ENCODE measurements at places on chromosomes 1 and 21.
A peak's percentile ranks its signal among the peaks of the same experiment; 100 is the strongest.

GRCh38 chr1:101166583-101167120 is 70.2 kb upstream of the S1PR1 start:
- no peak for DNase-seq

DNA sequence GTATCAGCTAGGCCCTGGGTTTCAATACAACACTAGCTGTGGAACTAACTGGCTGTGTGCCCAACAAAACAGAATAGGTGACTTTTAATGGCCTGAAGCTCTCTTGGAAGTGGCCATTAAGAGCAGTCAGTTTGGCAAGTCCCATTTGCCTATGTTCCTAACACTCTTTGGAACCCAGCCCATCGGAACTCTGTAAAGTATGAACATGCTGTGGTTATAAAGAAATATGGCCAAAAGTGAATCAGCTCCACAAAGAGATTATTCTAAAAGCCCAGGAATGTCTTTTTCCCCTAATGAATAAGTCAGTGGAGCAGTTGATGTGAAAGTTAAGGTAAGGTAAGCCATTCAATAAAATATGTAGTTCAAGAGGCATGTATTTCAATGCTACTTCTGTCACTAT is 223.7 kb upstream of the ADAMTS5 start:
- no peak for DNase-seq

DNA sequence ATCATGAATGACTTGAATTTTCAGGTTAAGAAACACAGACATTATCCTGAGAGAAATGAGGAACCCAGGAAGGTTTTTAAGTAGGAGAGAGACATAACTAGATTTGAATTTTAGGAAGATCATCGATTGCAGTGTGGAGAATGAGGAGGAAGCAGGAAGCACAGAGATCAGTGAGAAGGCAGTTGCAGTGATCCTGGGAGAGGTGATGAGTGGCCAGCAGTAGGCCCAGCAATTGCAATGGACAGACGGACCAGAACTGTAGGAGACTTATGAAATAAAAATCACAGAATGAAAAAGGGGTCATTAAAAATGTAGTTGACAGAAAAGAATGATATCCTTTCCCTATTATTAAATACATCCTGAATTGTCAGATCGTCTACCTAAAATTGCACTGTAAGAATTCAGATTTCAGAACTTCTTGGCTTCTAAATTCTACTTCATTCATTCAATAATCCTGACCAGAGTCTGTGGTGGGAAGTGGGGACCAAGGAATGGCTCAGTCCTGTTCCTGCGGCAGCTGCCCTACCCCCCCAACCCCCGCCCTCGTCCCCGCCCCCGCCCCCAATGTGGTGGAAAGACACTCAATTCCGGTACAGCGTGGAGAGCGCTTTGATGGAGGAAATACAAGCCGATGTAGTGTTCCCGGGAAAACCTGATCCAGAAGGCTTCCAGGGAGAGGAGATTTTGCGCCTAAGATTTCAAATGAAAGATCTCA is 35.1 kb downstream of the SLC2A1 start:
- DNase-seq = no peak

GRCh38 chr21:44407493-44407892 is 47.8 kb upstream of the LRRC3 start:
- no peak for DNase-seq

DNA sequence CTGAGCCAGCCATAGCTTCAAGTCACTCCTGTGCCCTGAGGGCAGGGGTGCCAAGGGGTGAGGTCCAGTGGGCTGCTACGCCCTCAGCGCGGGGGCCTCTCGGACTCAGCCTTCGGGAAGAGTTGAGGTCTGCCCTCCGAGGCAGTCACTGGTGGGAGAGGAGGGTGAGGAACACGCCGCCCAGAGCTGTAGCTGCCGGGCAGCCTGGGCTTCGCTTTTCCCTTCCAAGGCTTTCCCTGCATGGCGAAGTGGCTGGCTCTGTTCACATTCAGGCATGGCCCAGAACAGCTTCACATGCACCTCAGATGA is 43.0 kb upstream of the C1orf174 start:
- no peak for DNase-seq

DNA sequence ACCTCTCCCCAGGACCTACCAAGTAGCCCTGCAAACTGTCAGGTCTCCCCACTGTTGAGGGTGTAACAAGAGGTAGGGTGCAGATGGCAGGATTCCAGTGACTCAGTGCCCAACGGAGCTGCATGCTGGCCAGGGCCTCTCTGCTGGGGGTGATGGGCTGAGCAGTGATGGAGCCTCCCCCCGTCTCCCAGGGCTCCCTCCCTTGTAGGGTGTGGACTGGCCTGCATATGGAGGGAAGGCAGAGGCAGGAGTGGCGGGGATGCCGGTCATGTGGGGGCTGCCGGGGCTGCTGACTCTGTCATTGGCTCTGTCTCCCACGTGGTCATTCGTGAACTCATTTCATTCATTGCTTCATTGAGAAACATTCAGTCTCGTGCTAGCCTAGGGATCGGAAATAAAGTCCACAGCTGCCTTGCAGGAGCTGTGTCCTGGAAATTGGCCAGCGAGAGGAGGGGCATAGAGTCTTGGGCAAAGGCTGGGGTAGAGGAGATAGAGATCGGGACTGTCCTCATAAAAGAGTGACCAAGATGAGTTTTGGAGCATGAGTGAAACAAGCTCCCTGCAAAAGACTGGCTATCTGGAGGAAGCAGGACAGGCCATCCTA is 22.9 kb upstream of the DISP3 start:
- no peak for DNase-seq

DNA sequence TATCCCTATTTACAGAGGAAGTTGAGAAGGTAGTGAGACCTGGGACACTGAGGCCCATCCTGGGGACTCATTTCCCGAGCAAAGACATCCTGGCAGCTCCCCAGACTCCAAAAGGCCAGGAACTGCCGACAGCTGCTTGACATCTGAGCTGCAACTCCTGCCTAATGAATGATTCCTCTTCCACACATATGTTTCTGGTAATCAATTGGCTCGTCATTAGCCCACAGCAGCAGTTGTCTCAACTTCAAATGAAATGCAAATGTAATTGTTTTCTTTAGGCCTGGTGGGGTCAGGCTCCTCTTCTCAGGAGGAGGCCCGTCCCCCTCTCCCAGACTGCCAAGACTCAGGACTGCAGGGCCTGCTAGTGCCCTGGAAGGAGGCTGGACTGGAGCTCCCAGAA is 61.8 kb upstream of the DISP3 start:
- DNase-seq = no peak

- no peak for DNase-seq
Observed at GRCh38 chr1:64010316-64010715, 193.1 kb upstream of the UBE2U start.

DNA sequence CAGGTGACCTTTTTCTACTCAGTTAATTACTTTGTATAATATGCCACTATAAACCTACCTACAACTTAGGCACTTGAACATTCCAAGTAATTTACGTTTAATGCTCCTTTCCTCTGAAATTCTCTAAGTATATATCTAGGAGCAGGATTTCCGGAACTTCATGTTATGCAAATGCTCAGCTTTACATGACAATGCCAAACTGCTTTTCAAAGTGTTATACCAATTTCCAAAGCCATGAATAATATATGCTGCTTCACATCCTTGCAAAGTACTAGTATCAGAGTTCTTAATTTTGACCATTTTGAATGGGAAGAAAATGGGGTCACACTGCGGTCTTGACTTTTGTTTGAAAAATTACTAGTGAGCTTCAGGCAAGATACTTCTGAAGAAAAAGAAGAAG is 5.8 kb upstream of the XCL1 start:
- no peak for DNase-seq

DNA sequence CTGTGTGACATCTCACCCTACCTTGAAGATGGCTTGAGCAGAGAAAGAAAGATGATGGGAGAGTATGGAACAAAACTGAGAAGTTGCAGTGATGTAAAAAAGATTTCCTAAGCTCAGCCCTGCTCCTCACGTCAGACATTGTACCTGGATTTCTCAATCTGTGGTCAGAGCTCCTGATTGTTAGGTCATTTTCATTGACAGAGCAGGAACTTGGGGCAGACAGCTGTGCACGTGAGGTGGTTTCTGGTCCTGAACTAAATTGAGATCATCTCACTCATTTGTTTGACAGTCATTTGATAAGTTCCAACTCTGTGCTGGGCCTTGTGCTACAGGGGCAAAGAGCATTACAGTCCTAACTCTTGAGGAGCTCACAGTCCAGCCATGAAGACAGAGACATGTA is 10.2 kb downstream of the TRAF3IP3 start:
- DNase-seq = no peak

DNA sequence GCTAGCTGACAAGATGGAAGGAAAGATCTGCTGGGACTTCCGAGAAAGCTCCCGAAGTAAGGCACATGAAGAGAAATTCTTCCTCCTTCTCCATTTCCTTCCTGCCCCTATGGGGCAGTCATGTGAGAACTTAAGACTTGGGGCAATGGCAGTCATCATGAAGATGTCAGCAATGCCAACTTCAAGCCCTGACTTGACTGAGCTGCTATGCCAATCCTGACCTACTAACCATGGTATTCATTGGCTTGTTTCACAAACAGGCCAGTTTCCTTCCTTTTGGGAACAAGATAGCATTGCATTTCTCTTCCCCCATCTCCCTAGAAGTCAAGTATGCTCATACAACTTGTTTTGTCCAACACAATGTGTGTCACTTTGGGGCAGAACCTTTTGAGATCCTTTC is 25.5 kb downstream of the GRIK1 start:
- no peak for DNase-seq

GRCh38 chr1:224747578-224747977 is 131.5 kb downstream of the CNIH3 start:
- DNase-seq = no peak

GRCh38 chr1:211132721-211133392 is 1.1 kb downstream of the KCNH1 start:
- no peak for DNase-seq

DNA sequence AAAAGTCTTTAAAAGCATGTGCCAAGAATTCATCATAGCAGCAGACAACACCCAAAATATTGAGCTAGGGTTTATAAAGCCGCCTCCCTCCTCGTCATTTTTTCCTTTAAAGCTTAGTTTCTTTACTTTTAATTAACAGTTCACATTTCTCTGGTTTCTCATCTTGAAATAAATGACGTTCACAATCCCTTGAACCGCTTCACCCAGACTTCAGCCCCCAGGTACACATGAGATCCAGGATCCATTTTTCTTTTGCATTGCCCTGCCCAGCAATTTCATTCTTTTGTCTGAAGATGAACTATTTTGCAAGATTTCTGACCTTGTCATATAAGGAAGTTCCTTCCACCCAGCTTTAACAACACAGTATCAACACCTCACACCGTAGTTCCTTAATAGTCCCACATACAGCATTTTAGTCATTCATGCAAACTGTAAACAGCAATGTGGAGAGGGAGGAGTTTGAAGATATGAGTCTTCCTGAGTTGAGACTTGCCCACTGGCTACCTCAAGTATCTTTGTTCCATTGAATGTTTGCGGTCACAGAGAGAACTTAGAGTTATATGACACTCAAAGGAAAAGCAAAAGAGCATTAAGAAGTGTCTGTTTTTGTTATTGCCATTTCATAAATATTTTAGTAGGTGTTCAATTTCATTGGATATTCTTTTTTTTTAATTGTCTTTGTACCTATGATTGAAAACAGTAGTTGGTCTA is 35.3 kb upstream of the CACYBP start:
- DNase-seq = no peak

GRCh38 chr1:56135069-56135863 is 444.1 kb downstream of the PLPP3 start:
- no peak for DNase-seq

GRCh38 chr1:230849451-230850224 is 18.7 kb downstream of the C1orf198 start:
- peak; percentile 85 for DNase-seq

- DNase-seq = no peak
Observed at GRCh38 chr21:32612999-32613337, 791 bp upstream of the CFAP298 start.

DNA sequence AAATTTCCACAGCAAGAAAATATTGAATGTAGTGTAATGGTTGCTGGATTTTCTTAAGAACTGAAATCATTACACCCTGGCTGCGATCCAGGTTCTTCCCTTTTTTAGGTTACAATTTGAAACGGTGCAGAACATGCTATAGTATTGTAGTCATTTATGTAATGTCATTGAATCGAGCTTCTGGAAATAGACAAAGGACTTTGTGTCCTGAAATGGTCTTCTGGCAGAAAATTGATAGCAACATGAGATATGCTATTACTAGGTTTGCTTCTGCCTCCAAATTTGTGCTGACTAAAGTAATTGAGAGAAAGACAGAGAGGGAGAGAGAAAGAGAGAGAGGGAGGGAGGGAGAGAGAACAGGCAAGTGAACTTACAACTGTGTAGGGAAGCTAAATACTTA is 146.2 kb upstream of the NFIA start:
- no peak for DNase-seq

GRCh38 chr1:174152427-174152826 is 6.9 kb upstream of the RABGAP1L start:
- DNase-seq = no peak

- DNase-seq = no peak
Observed at GRCh38 chr21:34691390-34692032, 22.7 kb downstream of the CLIC6 start.

DNA sequence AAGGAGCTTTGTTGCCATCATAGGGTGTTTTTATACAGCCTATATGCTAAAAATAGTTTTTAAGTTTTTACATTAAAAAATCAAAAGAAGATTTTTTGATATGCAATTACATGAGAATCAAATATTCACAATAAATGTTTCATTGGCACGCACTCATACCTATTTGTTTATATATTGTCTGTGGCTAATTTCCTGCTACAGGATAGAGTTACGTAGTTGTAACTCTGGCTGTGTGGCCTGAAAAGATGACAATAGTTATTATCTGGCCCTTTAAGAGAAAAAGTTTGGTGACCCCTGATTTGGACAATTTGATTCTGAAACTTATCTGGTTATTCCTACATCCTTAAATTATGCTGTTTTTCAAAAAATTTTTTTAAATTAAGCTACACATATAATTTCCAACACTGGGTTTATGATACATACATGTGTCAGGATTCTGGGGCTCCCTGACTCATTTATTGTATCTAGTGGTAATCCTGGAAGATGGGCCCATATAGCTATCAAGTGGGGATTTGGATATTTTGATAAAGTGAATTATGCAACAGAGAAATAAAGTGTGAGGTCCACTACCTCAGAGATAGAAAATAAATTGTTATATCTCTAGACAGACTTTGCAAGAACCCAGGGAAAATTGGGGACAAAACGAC is 370.2 kb upstream of the LYPLAL1 start:
- DNase-seq = no peak

- peak; percentile 50 for DNase-seq
Observed at GRCh38 chr21:43585924-43586413, 73.3 kb downstream of the HSF2BP start.

DNA sequence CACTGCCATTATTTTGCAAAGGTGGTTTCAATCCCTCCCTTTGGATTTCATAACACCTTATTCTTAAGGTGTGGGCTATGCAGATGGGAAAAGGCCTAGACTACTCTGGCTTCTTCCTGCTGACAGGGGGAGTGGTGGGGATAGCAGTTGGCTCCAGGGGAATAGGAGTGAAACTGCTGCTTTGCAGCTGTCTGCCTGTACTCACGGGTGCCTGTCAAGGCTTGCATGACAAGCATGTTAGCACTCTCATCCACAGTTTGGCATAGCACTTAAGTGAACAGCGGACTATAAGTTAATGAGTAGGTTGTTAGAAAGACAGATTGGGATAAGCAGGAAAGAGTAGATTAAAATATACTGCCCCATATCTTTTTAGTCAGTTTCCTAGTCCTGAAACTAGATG is 287.5 kb upstream of the DAB1 start:
- no peak for DNase-seq

- no peak for DNase-seq
Observed at GRCh38 chr1:32754317-32755097, 51.9 kb upstream of the SYNC start.
